ENCODE measurements at places on chromosomes 2 and 18.

DNA sequence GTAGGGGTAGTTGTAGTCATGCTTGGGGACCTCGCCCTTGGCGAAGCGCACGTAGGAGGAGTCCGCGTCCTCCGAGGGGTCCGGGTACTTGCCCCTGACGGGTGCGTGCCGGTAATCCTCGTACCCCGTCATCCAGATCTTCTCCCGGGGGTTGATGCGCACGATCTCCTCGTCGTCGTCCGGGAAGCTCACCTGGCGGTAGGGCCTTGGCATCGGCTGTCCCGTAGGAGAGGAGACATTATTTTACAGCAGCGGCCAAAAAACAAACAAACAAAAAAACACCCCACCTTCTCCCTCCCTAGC lies 86.3 kb downstream of the ACTR2 start:
- DNase-seq: no peak

GRCh38 chr2:44937688-44938240 lies 3.7 kb upstream of the SIX3 start:
- no peak for DNase-seq

DNA sequence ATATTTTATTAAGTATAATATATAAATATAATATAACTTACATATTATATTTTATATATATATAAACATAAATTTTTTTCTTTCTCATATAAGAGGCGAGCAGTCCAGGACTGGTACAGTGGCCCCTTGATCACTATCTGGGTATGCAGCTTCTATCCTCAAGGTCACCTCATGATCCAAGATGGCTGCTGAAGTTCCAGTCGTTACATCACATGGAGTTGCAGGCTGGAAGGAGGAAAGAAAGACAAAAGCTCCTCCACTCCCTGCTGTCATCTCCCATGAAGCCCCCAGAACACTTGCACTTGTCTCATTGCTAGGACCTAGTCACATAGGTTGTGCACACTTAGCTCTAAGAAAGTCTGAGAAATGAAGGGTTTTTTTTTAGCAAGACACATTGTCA lies 145.1 kb upstream of the SLC1A4 start:
- DNase-seq: no peak

DNA sequence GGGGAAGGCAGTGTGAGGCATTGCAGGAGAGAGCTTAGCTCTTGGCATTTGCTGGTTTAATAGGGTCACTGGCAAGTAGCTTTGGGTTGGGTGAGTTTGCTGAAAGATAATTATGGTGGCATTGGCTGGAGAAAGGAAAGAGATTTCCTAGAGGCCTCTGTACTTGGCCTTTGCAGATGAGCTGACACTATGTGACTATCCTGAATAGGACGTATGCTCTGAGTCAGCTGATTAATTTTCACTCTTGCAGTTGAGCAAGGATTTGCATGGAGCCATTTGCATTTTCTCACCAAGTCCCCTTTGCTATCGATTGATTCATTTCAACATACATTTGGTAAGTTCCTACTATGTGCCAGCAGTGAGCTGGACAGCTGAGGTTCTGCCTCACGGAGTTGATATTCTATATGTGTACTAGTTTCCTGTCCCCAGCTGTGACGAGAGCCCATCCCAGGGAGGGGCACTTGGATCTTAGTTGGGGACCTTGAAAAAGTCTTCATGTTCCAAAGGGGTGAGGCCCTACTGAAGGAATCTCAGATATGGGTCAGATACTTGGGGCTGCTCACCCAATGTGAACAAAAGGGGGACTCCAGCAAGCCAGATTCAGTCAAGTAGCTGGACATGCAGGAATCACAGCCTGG lies 245.7 kb downstream of the LOXHD1 start:
- no peak for DNase-seq

- DNase-seq: no peak
Observed at GRCh38 chr2:238881353-238882081, 33.6 kb downstream of the TWIST2 start.

GRCh38 chr2:69831354-69831905 lies 2.0 kb downstream of the GMCL1 start:
- DNase-seq: no peak

- DNase-seq: no peak
Observed at GRCh38 chr2:51918113-51918512, 886.2 kb upstream of the NRXN1 start.
